ENCODE measurements at places on chromosomes 1 and 21.
A peak's percentile ranks its signal among the peaks of the same experiment; 100 is the strongest.

- no peak for DNase-seq
These were observed 60.8 kb upstream of the KRTAP11-1 start for GRCh38 chr21:30942192-30942591.

DNA sequence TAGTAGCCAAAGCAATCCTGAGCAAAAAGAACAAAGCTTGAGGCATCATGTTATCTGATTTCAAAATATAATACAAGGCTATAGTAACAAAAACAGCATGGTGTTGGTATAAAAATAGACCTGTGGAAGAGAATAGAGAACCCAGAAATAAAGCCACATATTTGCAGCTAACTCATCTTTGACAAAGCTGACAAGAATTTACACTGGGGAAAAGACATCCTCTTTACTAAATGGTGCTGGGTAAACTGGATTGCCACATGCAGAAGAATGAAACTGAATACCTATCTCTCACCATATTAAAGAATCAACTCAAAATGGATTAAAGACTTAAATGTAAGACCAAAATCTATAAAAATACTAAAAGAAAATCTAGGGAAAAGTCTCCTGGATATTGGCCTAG lies 59.5 kb upstream of the CD55 start:
- no peak for DNase-seq

GRCh38 chr1:94132111-94132510 lies 11.2 kb upstream of the ABCA4 start:
- no peak for DNase-seq

DNA sequence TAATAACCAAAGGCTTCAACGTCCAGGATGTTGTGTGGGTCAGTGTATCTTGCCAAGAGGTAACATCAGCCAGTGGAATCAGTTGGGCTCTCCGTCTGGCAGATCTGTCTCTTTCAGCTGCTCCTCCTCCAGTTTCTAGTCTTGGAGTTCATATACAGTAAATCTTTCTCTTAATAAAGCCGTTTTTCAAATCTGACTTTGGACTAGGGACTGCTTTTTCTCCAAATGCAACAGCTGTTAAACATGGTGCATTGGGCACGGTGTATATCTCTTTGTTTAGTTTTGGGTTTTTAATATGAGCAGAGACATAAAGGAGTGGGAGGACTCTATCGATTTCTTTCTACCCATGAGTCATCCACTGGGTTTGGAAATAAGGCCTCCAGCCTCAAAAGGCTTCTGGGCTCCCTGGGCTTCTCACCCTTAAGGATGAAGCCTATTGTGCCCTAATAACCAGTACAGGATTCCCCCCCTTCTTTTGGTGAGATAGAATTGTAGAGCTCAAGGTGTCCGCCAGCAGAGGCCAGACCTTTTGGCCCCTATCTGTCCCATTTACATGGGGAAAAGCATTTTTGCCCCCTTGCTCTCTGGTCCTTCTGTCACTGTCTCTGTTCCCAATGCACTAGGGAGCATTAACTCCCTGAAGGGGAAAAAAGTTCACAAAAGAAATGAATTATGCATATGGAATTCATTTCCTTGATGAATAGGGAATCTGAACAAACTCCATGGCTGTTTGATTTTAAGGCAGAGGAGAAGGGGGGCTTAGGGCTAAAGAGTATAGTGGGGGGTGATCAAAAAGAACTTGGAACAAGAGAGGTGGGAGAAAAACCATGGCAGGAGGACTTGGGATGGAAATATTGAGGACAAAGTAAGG lies 86.0 kb downstream of the PBX1 start:
- DNase-seq = peak; percentile 5

DNA sequence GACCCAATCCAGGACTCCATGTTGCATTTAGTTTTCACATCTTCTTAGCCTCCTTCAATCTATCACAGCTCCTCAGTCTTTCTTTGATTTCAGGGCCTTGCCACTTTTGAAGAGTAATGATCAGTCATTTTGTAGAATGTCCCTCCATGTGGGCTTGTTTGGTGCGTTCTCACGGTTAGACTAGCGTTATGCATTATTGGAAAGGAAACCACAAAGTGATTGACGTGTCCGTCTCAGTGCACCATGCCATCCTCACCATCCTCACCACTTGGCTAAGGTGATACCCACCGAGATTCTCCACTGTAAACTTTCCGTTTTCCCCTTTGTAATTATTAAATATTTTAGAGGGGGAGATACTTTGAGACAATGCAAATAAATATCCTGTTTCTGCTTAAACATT lies 59.6 kb upstream of the OLIG2 start:
- no peak for DNase-seq

GRCh38 chr1:168469690-168470089 lies 74.1 kb downstream of the XCL2 start:
- no peak for DNase-seq

DNA sequence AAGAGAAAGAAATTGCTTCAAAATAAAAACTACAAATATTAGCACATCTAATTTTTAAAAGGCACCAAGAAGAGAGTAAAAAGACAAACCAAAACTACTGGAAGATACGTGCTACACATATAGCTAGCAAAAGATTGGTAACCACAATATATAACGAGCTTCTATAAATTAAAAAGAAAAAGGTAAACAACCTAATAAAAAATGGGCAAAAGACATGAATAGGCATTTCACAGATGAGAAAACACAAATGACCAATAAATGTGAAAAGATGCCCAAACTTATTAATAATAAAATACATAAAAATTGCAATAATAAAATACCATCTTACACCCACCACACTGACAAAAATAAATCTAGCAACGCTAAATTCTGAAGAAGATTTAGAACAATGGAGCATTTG lies 26.2 kb downstream of the LEMD1 start:
- DNase-seq = no peak

DNA sequence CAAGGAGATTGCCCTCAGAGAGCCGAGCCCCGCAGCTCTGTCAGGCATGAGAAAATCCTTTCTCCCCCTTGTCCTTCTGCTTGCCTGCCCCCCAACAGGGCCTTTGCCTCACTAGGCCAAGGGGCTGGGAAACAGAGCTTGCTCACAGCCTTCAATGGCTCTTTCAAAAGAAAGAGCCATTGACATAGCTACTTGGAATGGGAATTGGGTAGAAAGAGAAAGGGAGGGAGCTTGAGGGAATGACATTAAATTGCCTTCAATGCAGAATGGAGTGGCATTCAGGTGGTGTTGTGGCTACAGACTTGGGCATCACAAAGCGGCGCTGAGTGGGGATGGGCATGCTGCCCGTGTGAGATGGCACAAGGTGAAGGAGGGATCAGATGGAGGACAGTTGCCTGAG lies 13.2 kb downstream of the SYT11 start:
- DNase-seq = no peak

- peak; percentile 90 for DNase-seq
These were observed 1.2 kb downstream of the S100A10 start for GRCh38 chr1:151992303-151993083.

- DNase-seq = no peak
These were observed 22.2 kb downstream of the SLC2A1 start for GRCh38 chr1:42936309-42937078.

DNA sequence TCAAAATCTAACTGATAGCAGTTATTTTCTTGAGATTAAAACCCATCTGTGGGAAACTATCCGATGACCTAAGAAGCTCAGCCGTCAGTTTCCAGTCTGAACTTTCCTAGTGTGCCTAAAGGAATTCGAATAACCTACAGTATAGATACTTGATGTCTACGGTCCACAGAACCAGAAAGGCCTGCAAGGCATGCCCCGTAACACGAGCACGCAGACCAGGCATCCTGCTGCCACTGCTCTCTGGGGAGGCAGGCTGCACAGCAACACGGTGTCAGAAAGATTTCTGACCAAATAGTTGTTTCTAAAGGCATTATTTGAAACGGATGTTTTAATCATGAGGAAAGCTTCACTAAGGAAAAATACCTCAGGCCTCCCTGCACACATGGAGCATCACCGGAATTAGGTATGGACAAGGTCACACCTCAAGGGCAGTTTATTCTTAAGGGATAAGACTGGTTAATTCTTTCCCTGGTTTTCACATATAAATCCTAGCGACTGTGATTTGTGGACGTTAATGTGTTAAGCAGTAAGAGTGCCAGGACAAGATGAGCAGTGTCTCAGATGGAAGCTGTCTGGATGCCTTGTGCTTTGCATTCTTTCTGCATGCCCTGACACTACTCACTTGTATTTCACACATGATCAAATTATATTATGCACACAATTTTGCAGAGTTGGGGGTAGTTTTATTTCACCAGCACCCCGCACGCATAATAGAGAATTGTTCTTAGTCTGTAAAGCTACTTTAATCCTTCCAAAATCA lies 49.0 kb upstream of the NADK start:
- no peak for DNase-seq

GRCh38 chr1:187267827-187268226 lies 439.1 kb downstream of the PLA2G4A start:
- no peak for DNase-seq

DNA sequence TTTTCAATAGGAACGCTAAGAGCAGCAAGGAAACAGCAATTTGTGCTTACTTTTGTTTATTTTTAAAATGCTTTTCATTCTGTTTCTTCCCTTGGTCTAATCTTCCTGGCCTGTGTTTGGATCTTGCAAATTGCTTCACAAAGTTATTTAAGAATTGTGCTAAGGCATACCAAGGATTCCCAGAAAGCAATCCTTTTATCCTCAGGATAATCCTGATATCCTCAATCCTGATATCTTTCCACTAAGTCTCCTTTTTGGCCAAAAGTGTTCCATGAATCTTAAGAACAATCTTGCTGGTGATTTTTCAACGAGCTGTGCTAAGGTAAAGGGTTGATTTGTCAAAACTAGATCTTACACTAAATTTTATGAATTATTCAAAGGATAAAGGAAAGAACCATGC lies 1577.9 kb downstream of the PLA2G4A start:
- DNase-seq = no peak

DNA sequence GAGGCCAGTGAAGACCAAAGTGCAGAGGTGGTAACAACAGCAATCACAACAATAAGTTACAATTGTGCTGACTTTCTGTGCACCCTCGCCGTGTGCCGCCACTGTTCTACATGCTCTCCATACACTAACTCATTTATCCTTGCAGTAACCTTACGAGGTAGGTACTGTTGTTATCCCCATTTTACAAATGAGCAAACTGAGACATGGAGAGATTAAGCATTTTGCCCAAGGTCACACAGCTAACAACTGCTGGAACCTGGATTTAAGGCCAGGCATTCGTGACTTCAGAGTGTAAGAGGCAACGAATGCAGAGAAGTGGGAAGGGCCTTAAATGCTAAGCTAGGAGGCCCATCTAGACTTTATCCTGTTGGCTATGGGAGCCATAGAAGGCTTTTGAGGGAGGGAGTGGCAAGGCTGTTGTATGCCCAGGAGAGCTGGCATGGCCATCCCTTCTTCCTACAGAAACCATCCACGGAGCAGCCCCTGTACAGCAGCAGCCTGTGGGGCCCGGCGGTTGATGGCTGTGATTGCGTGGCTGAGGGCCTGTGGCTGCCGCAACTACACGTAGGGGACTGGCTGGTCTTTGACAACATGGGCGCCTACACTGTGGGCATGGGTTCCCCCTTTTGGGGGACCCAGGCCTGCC lies 36.6 kb downstream of the AZIN2 start:
- DNase-seq = no peak

DNA sequence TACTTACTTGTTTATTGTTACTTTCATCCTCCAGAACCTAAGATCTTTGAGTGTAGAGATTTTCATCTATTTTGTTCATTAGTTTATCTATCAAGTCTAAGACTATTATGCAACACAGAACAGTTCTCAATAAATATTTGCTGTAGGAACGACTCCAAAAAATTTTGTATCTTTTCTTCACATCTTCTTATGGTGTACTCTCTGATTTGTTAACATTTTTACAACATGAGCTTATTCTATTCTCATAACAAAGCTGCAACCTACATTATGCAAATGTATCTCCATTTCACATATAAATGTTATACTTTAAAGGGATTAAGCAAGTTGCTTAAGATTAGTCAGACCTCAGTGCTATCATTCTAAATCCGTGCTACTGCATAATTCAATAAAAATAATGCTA lies 514.2 kb upstream of the ZP4 start:
- no peak for DNase-seq

GRCh38 chr1:216898801-216899200 lies 175.6 kb upstream of the ESRRG start:
- DNase-seq = no peak

- no peak for DNase-seq
These were observed 371 bp downstream of the ARID1A start for GRCh38 chr1:26696119-26696653.

GRCh38 chr1:153742411-153743142 lies 14.7 kb downstream of the INTS3 start:
- DNase-seq = no peak

GRCh38 chr21:33839806-33840205 lies 75.8 kb downstream of the ATP5PO start:
- DNase-seq = no peak

DNA sequence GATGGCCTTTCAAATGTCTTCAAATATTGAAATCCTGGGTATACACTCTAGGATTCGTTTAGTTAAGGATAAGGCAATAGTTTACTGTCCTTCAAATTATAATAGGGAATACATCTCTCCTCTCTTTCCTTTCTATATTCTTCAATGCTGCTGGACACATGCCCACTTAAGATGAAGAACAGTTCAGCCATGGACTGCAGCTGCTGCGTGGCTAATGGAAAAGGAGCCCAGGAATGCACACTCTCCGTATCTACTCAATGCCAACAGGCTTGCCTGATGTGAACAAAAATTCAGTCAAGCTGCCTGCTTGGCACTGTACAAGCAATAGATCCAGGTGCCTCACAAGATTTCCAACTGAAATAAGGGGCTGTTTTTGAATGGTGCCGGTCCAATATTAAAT lies 321.2 kb upstream of the LYPLAL1 start:
- DNase-seq = no peak

- no peak for DNase-seq
These were observed 3.7 kb upstream of the PARP1 start for GRCh38 chr1:226411619-226412018.

GRCh38 chr1:17837233-17838030 lies 82.3 kb downstream of the ACTL8 start:
- DNase-seq = no peak

DNA sequence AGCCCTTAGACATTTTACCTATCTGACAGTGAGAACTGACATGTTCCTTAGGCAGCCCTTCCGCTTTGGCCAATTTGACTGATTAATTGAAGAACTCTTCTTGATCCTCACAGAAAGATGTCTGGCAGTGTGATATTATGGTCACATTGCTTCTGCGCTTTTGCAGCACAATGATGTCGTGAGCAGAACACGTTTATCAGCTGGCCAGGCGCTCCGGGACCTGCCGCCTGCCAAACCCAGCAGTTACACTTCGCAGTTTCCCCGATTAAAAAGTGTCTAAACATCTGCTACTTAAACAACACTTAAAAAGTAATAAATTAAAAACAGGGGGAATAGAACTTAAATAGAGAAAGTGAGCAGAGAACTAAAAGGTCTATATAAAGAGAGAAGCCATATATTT lies 103.5 kb upstream of the ETS2 start:
- no peak for DNase-seq

GRCh38 chr1:240189386-240189989 lies 97.8 kb downstream of the FMN2 start:
- DNase-seq = peak; percentile 30

- no peak for DNase-seq
These were observed 1.1 kb downstream of the TFF2 start for GRCh38 chr21:42349420-42350317.
